ENCODE measurements at places on chromosomes 7 and 10.

DNA sequence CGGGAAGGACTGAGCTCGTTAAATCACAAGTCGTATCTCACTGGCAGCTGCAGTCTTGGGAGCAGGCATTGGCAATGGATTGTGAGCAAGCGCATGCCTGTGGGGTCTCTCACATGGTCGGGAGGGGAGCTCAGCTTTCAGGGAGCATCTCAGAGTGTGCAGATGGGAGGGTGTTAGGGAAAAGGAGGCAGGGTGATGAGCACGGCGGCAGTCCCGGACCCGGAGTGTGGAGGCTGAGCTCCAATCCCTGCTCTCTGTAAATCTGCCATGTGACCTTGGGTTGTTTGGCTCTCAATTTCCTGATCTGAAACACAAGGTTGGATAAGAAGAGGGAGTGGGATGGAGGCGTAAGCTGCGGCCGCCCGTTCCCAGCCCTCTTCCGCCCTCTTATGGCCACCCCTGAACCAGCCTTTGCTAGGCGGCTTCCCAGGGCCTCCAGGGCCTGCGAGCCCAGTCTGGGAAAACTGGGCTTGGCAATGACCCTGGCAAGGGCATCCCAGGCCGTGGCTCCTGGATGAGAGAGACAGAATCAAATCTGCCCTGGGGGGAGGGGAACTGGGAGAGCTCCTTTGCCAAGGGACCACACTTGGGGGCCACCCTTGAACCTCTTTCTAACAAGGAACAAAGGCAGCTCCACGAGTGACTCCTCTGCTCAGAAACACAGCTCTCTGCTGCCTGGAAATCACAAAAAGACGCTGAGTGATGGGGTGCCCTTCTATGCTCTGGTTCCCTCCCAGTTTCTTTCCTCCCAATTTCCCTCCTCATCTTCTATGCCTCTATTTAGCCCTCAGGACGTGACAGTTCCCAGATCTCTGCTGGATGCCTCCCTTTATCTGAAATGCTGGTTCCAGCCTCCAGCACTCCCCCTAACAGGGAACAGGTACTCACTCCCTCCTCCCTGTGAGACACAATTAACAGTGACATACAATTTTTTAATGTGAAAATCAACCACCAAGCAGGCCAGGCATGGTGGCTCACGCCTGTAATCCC, 41.7 kb upstream of the LOXL4 start:
- peak; percentile 61 for DNase-seq

- DNase-seq: no peak
Measured at GRCh38 chr7:100490483-100491191, 6.9 kb downstream of the NYAP1 start.

DNA sequence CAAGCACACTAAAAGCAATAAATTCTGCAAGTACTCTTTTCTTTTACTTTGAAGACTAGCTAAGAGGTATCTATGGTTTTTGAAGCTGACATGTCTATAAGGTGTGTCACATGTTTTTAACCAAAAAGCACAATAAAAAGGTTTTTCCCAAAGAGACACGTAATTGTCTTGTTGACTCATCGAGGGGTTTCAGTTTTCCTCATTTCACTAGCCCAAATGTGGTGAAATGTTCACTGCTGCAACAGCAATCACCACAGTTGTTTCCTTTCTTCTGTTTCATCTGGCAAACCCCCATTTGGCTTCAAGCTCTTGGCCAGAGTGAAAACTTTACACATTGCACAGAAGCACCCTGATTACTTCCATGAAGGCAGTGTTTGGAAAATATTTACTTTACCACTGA, 3.8 kb upstream of the HOXA4 start:
- no peak for DNase-seq

- DNase-seq: no peak
Measured at GRCh38 chr10:48464871-48465736, 139.8 kb downstream of the ARHGAP22 start.

GRCh38 chr10:114281461-114281860, 42.4 kb downstream of the VWA2 start:
- DNase-seq: peak; percentile 44

DNA sequence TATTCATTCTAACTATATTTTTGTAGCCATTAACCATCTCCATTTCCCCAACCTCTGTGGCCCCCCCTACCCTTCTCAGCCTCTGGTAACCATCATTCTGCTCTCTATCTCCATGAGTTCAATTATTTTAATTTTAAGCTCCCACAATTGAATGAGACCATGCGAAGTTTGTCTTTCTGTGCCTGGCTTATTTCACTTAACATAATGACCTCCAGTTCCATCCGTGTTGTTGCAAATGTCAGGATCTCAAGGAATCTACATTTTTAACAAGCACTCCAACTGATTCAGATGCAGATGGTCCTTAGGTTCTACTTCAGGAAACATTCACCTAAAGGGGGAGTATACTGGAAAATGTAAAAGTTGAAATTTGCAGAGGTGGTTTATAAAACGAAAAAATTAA, 60.2 kb upstream of the PTPN12 start:
- no peak for DNase-seq

- DNase-seq: no peak
Measured at GRCh38 chr7:132915647-132916046, 166.2 kb downstream of the CHCHD3 start.

GRCh38 chr10:60706146-60706545, 72.1 kb upstream of the CDK1 start:
- no peak for DNase-seq

- DNase-seq: no peak
Measured at GRCh38 chr10:18658271-18659124, 733 bp upstream of the ARL5B start.

Data from tibial artery (tissue), 4 donors.